CD14-positive monocyte (primary cell): ENCODE measurements at places on chromosomes 16 and 17. TPM values are rescaled to one million over a fixed set of nuclear protein-coding genes. Genes with fewer than 3 reads are reported as not detected.

The PSMC3IP gene
- polyA plus RNA-seq = not detected

The PABPN1L gene
- not detected for polyA plus RNA-seq

The SEPTIN1 gene
- 0.31 and 1.1 TPM in 2 replicates for polyA plus RNA-seq

The DYNLL2 gene
- polyA plus RNA-seq = 0.42 TPM

The TUBB3 gene
- polyA plus RNA-seq = 0.18 and 2.9 TPM in 2 replicates

The C16orf92 gene
- not detected for polyA plus RNA-seq

The COX6A2 gene
- not detected for polyA plus RNA-seq

The B9D1 gene
- polyA plus RNA-seq = 1.0 TPM in 2 replicates

The WFIKKN1 gene
- 0.76 and 1.3 TPM in 2 replicates for polyA plus RNA-seq

The GOSR2 gene
- polyA plus RNA-seq = 20.9 and 25.2 TPM in 2 replicates

The DHRS7C gene
- not detected for polyA plus RNA-seq

The P2RX5 gene
- 0.64 TPM for polyA plus RNA-seq

The GNAO1 gene
- polyA plus RNA-seq = not detected in 2 replicates

The PROCA1 gene
- polyA plus RNA-seq = 5.5 and 8.9 TPM in 2 replicates

The CACNG5 gene
- not detected in 2 replicates for polyA plus RNA-seq

The TRAPPC1 gene
- polyA plus RNA-seq = 266 and 297 TPM in 2 replicates

The KAT2A gene
- polyA plus RNA-seq = 41.8 and 68.7 TPM in 2 replicates

The NGFR gene
- not detected for polyA plus RNA-seq

The HIC1 gene
- 0.13 TPM for polyA plus RNA-seq

The TBC1D28 gene
- not detected for polyA plus RNA-seq

The NPIPA2 gene
- polyA plus RNA-seq = not detected

The NOG gene
- 0.11 TPM for polyA plus RNA-seq

The ALDH3A2 gene
- polyA plus RNA-seq = 19.7 and 22.5 TPM in 2 replicates

The OR4D1 gene
- polyA plus RNA-seq = not detected

The KRTAP1-1 gene
- not detected for polyA plus RNA-seq

The GPATCH8 gene
- polyA plus RNA-seq = 9.1 and 14.9 TPM in 2 replicates

The SYNGR2 gene
- 402 TPM for polyA plus RNA-seq

The SLC52A1 gene
- not detected for polyA plus RNA-seq

The SSTR5 gene
- polyA plus RNA-seq = not detected

The NEUROD2 gene
- not detected for polyA plus RNA-seq

The TBC1D3K gene
- 0.20 TPM in 1 of 2 replicates, not detected in the other for polyA plus RNA-seq

The EDC4 gene
- polyA plus RNA-seq = 18.2 TPM

The CANT1 gene
- 14.3 TPM for polyA plus RNA-seq

The NKD1 gene
- polyA plus RNA-seq = not detected

The CDH8 gene
- polyA plus RNA-seq = not detected

The APOBR gene
- polyA plus RNA-seq = 3.8 TPM

The HOXB1 gene
- polyA plus RNA-seq = not detected

The DVL2 gene
- 7.0 TPM for polyA plus RNA-seq

The ACAP1 gene
- 32.1 TPM for polyA plus RNA-seq

The RNF222 gene
- not detected for polyA plus RNA-seq

The SCIMP gene
- polyA plus RNA-seq = 164 TPM

The SECTM1 gene
- 136 TPM for polyA plus RNA-seq

The CISD3 gene
- polyA plus RNA-seq = 7.1 and 15.6 TPM in 2 replicates

The CDRT15L2 gene
- polyA plus RNA-seq = not detected
